ENCODE measurements at places on chromosomes 13 and 19. TPM values are rescaled to one million over a fixed set of nuclear protein-coding genes. Genes with fewer than 3 reads are reported as not detected.
A peak's percentile ranks its signal among the peaks of the same experiment; 100 is the strongest.

GRCh38 chr13:103067751-103068555 is 1.7 kb upstream of the SLC10A2 start:
- no peak for DNase-seq

DNA sequence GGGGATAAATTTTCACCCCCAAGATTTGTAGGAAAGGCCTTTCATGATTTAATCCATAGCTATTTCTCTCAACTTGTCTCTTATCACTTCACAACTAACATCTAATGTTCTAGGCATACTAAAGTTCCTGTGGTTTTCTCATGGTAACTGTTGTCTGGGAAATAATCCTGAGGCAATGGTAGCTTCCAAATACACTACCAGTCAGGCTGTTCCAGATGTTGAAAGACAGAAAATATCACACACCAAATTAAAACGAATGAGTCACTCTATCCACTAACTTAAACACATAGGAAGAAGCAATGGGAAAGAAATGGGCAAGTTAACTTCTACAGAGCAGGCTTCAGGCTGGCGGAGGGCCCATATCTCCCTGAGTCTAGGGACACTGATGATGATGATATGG is 77.7 kb upstream of the MYO16 start:
- DNase-seq = no peak

- no peak for DNase-seq
Measured at GRCh38 chr13:41232578-41233480, 30.5 kb downstream of the MTRF1 start.

DNA sequence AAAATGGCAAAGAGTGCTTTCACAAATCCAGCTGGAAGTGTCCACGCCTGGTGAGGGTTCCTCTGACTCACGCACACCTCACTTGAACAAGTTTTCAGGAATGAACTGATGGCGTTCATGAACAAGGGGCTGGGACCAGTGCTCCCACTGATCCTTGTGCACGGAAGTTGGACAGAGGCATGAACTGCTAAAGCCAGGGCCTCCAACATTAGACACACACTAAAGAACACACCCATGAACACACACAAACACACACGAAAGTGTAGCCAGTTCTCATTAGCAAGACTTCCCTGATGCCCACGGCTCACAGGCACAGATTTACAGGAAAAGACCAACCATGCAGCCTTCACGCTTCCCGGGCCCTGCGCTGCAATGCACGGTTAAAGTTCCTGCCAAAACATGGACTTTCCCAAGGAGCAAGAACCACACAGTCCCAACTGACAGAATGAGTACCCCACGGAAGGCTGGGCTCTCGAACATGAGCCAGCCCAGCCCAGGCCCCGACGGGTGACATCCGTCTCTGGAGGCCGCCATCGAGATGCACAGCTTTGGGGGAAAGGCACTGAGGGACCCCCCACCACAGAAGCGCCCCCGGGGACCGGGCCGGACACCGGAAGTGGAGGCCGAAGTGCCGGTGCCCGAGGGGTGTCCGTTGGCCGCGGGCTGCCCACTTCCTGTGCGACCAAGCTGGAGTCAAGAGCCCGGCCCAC is 808 bp downstream of the DNMT1 start:
- DNase-seq = peak; percentile 92

DNA sequence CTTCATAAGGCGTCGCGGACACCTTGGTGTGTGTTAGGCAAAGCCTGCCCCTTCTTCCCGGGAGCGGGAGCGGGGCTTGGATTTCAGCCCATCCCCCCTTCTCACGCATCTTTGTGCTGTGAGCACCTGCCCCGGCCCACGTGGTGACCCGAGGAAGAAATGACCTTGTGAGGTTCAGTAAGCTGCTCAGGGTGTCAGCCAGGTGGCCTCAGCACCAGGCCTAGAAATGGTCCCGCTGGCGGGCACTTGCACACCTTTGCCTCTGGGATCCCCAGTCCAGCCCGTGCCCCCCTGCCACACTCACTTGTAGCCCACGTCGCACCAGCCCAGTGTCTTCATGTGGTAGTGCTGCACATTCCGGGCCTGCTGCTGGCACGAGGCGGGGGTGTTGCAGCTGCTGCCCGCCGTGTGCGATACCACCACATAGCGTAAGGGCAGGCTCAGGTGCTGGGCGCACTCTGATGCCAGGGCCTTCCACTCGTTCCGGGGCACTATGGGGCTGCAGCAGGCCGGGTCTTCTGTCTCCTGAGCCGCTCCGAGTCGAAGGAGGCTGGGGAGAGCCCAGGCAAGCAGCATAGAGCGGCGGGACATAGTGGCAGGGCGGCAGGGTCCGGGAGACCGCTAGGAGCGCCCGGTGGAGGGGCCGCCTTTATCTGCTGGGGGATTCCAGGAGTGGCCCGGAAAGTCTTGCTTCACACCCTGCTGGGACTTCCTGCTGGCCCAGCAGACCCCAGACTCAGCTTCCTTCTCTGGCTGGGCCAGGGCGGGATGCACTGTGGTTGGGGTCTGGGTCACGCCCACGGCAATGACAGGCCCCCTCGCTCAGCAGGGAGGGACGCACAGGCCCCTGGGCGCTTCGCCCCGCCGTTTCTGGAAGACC is at the start of gene PGLYRP1:
TSS of gene PGLYRP1 (minus strand) at position 623 of the 880 bp plus-strand sequence. CDS start at position 591, 32 bp downstream.
- DNase-seq = peak; percentile 88

DNA sequence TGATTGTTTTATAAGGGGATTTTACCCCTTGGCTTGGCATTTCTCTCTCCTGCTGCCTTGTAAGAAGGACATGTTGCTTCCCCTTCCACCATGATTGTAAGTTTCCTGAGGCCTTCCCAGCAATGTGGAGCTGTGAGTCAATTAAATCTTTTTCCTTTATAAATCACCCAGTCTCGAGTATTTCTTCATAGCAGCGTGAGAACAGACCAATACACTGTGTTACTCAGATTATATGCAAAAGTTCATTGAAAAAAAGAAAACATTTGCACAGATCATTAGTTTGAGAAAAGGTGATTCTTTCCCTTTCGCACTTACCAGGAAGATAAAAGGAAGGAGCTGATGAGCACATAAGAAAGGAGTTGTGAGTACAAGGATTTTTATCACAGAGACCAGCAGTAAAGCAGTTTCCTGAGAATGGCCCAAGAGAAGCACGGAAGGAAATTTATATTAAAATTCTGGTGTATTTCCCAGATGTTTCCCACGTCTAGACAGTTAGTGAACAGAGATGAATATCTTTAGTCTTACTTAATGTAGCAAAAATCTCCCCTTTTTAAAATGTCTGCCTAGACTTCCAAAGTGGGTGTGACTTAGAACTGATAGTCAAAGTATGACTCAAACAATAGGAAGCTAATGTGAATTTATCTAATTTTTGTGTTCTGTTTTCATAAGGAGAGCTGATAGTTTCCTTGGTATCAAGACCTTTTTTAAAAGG is 431.8 kb upstream of the SGCG start:
- no peak for DNase-seq

- no peak for DNase-seq
Measured at GRCh38 chr13:33994198-33994597, 176.2 kb downstream of the RFC3 start.

PABPC3 gene
- total RNA-seq = 0.29 TPM

ZNF135 gene
- total RNA-seq = 3.5 TPM

FFAR3 gene
- total RNA-seq = 1.4 TPM
